NCI-H446 (cell line): ENCODE measurements at places on chromosomes 4 and X.

DNA sequence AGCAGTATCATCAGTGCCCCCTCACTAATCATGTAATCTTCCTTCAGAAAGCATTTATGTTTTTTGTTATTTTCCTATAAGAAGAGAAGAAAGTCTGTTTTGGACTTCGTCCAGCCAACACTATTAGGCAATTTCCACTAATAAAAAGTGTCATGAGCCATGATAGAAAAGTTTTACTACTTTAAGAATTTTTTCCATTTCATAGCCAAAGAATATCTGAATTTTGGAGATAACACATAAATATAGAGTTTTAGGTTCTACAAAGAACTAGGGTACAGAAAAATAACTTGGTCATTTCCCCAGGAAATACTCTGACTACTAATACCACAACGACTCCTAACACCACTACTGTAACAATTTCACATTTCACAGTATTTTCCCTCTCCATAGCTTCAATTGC is 41.8 kb upstream of the VEGFC start:
- no peak for DNase-seq

DNA sequence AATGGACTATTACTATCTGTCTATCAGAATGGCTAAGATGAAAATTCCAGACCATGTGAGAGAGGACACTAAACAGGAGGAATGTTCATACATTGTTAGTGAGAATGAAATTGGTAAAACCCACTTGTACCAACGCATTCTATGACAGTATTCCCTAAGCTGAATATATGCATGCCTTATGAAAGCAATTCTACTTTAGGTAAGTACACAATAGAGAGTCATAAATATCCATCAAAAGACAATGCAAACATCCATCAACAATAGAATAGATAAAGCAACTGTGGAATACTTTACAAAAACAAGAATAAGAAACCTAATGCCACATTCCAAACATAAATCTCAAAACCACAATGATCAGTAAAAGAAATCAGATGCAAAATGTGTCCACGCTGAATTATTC is 529.3 kb downstream of the ANKRD50 start:
- DNase-seq, result no peak

DNA sequence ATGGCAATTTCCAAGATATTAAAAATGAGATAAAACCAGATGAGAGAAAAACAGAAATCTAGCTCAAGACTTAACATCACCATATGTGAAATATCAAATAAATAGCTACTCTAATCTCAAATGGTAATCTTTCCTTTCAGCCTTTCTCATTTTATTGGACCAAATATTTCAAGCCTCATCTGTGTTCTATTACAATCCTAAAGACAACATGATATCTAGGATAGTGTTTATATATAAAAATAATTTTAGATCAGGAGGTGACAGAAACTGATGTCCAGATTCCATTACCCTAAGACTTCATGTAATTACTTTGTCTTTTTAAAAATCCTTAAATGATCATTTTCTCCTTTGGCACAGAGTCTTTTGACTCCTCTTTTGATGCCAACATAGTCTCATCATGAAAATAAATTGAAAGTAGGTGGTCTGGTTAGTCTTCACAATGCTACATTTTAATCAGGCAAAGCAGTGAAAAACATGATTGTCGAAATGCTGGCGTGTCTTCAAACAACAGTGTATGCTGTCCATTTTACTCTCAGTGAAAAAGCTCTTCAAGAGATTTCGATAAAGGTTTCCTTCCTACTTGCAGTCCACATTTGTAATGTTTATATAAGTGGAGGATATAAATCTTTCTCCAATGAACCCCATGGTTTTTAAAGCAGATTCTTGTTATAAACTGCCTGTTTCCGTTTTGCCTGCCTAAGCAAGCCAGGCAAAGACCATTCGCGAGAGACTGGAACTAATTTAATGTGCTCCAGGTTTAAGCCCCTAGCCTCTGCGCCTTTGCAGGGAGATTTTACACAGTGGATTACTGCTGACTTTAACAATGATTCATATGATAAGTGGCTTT is 169.8 kb downstream of the SCFD2 start:
- no peak for DNase-seq

- no peak for DNase-seq
Measured at GRCh38 chr4:4574792-4575191, 32.9 kb upstream of the STX18 start.

DNA sequence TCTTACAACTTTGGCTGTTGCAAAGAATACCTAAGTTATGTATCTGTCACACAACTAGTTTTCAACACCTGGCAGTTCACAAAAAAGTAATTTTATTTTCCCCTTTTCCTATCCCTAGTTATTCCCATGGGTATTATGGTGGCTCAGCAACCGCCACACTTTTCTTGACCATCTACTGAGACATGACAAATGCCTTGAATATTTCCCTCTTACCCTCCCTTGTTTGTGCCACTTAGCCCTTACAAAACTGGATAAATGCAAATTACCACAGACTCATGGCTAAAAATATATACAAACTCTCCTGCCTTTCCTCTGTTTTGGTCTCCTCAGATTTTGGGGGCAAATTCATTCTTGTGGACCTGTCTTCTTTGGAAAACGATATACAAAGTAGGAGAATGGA is 72.1 kb downstream of the AMOT start:
- DNase-seq, result no peak

DNA sequence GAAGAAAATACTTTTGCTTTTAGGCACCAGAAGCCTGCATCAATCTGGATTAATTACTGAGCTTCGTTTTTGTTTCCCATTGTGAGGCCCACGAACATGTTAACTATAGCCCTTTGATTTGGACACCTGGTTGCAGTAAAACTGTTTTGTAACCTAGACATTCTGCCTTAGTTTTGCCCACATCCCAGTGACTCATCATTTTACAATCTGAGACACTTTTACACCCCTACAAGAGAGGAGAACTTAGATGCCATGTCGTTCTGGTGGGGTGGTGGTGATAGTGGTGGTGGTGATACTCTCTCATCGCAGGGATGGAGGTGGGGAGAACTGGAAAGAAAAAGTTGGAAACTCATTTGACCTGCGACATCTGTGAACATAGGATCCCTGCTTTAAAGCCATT is 1257.2 kb downstream of the ADGRL3 start:
- no peak for DNase-seq

- peak; percentile 57 for DNase-seq
Measured at GRCh38 chrX:23667239-23668177, at the start of gene PRDX4. PRDX4 (plus strand) TSS chrX:23667493; CDS start chrX:23667571, 78 bp downstream.

- no peak for DNase-seq
Measured at GRCh38 chr4:164876700-164877324, at the start of gene APELA. APELA (plus strand) TSS chr4:164877178; CDS start chr4:164877332, 154 bp downstream.

GRCh38 chrX:153726286-153727122 is 1.8 kb downstream of the ABCD1 start:
- DNase-seq, result no peak

- no peak for DNase-seq
Measured at GRCh38 chr4:1410491-1411325, 4.5 kb upstream of the NKX1-1 start.

DNA sequence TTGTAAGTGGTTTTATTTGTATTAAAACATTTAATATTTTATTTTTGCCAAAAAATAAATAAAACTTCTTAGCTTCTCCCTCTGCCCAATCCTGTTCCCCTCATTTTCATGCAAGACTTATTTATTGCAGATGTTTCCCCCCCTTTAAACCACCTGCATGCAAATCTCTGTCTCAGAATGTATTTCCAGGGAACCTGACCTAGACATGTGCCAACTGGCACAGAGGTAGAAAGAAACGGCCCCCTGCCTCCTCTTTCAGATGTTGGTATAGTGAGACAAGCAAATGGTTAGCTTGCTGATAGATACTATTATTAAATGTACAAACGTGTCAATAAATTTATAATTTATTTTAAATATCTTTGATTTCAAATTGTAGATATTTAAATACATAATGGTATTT is 47.1 kb downstream of the KLF3 start:
- DNase-seq, result no peak

DNA sequence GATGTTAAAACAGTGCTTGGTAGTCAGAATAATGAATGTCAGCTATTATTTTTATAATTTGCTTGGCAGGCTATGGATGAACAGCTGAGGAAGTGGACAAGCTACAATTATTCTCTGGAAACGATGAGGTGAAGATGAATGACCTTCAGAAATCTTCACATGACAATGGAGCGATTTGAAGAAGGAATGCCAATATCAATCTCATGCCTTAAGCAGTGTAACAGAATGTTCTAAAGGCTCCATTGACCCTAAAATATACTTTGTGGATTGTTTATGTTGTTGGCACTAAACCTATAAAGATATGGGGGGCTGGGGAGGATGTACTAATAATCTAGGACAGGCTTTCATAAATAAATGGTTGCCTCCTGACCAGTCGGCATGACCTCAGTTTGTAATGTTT is 36.2 kb downstream of the COL25A1 start:
- DNase-seq, result no peak

DNA sequence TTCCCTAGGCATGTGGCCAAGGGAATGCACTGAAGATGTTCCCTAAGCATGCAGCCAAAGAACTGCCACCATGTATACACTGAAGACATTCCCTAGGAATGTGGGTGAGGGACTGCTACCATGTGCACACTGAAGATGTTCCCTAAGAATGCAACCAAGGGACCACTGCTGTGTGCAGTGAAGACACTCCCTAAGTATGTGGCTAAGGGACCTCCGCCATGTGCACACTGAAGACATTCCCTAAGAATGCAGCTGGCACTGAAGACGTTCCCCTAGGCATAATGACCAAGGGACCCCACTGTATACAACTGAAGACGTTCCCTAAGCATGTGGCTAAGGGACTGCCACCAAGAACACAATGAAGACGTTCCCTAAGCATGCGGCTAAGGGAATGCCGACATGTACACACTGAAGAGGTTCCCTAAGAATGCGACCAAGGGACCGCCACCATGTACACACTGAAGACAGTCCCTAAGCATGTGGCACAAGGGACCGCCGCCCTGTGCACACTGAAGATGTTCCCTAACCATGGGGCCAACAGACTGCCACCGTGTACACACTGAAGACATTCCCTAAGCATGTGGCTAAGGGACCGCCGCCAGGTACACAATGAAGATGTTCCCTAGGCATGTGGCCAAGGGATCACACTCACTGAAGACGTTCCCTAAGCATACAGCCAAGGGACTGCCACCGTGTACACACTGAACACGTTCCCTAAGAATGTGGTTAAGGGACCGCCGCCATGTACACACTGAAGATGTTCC is 25.6 kb downstream of the DHRSX start:
- no peak for DNase-seq

DNA sequence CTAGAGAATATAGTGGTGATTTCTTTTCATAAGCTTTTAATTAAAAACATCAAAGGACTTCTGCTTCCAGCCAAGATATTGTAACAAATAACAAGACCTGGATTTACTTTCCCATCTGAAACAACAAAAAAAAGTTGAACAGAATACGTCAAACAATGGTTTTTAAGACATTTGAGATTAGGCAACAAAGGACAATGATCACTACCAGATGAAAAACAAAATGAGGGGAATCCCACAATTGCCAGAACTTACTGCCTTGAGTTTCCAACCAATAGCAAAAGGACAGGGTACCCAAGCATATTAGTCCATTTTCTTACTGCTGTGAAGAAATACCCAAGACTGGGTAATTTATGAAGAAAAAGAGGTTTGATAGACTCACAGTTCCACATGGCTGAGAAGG is 341.4 kb upstream of the INTU start:
- DNase-seq, result no peak

DNA sequence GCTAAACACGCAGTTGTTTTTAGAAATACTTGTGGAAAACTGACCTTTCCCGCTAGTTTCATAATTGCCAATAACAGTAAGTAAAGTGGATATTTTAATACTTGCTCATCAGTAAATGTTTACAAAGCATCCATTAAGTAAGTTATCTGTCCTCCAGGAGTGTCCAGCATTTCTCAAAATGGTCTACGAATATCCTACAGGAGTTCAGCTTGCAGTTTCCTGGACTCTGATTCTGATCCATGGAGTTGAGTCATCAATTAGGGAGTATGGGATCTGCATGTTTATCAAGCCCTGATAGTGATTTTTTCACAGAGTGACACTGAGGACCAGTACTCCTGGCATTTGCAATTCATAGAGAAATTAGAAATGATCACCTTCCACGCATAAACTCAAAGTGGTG is 325.2 kb upstream of the AADAT start:
- no peak for DNase-seq

DNA sequence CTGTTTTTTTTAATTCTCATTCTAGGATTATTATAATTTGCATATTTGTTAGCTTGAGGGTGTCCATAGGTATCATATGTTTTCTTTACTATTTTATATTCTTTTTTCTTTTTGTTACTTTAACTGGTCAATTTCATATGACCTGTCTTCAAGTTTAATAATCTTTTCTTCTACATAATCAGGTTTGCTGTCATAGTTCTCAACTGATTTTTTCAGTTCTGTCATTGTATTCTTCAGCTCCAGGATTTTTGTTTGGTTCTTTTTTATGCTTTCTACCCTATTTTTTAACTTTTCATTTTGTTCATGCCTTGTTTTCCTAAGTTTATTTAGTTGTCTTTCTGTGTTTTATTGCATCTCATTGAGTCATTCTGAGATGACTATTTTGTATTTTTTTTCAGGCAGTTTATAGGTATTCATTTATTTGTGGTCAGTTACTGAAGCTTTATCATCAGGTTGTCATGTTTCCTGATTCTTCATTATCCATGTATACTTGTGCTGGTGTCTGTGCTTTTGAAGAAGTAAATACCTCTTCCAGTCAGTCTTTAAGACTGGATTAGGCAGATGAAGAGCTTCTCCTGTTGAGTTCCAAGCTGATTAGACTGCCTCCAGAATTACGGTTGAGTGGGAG is 220.3 kb upstream of the VEGFC start:
- DNase-seq, result no peak

- peak; percentile 4 for DNase-seq
Measured at GRCh38 chrX:31546126-31546525, 474.3 kb upstream of the FTHL17 start.

DNA sequence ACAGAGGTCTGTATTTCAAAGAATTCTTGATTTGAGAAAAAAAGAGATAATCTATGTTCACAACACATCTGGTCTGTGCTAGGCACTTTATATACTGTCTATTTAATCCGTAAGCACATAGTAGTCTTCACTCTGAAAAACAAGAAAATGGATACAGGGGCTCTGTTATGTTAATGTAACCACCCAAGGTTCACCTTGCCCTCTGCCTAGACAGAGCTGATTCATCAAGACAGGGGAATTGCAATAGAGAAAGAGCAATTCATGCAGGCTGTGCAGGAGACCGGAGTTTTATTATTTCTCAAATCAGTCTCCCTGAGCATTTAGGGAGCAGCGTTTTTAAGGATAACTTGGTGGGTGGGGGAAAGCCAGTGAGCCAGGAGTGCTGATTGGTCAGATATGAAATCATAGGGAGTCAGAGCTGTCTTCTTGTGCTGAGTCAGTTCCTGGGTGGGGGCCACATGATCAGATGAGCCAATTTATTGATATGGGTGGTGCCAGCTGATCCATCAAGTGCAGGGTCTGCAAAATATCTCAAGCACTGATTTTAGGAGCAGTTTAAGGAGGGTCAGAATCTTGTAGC is 92.9 kb upstream of the TNIP3 start:
- no peak for DNase-seq
